Stimulated activated CD8-positive, alpha-beta memory T cell treated with anti-CD3 and anti-CD28 coated beads, Interleukin-4, amount 100 ng/mL, for 4 hours (primary cell): ENCODE measurements at places on chromosomes 2 and 18.

DNA sequence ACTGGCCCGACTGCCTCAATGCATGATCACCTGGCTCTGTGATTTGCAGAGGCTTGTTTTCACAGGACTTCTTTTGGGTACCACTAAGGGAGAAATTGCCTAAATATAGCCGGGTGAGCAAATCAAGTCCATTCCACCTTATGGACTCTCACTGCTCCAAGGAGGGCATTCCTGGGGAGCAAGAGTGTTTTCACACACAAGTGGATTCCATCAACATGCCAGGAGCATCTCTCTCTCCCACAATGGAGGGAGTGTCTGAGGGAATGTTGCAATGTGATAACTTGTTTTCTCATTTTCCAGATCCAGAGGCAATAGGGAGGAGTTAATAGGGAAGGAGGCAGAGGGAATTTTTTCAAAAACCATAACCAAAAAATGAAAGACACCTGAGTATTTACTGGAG, 250.7 kb downstream of the SATB2 start:
- DNase-seq, result no peak

DNA sequence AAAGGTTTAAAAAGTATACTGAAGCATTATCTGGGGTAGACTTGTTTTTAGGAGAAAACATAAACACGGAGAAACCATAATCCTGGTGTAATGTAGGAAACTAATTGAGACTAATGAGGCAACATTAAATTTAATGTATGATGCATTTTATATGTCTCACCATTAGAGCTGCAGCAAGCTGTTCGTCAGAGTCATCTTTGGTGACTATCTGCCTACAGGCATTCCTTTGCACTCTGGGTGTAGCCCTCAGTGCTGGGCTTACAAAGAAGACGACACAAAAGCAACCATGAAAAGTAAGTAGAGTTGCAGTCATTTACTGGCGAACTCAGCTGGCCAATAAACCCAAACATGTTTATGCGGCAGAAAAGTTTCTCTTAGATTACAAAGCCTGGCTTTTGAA, 415.3 kb upstream of the ZEB2 start:
- no peak for DNase-seq

DNA sequence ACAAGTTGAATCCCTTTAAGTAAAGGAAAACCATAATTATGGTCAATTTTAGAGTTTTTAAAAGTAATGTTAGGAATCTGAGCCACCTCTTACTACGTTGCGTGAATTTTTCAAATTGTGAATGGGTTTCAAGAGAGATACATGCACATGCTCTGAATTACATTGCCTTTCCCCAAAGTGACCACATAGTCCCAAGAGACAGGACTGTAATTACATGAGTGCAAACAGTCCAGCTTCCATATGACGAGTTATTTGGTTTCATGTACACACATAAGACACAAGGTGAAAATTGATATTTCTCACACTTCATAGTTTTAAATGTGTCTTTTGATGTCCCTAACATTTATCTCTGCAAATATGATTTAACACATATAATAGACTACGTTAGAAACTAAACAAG, 850.8 kb downstream of the LRP1B start:
- DNase-seq, result no peak

DNA sequence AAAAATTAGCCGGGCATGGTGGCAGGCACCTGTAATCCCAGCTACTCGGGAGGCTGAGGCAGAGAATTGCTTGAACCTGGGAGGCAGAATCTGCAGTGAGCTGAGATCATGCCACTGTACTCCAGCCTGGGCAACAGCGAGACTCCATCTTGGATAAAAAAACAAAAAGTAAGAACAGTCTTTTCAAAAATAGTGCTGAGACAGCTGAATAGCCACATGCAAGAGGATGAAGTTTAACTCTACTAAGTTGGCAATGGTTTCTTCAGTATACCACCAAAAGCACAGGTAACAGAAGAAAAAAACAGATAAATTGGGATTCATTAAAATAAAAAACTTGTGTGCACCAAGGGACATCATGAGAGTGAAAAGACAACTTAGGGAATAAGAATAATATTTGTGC, 112.4 kb downstream of the HS6ST1 start:
- no peak for DNase-seq

DNA sequence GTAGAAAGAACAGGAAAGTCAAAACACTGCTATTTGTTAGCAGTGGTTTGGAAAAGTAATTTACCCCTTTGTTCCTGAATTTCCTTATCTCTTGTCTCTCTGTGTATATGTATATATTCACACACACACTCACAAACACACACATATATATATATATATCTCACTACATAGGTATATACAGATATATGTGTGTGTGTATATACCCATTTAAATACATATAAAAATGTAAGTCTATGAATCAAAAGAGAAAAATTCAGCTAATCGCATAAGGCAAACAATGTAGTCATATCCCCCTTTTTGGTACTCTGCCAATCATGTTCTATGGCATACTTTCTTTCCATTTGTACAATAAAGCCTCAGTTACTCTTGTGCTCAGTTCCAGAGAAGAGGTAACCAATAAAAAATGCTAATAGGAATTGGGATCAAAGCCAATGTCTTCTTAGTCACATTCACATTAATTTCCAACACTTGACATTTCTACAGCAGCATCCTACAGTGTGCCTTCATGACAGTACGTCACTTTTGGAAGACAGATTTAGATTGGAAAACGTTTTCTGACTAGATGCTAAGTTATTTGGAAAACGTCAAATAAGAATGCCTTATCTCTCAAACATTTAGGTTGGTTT, 94.6 kb downstream of the MC4R start:
- DNase-seq, result no peak

- no peak for DNase-seq
Observed at GRCh38 chr2:21038403-21039073, 5.3 kb downstream of the APOB start.

DNA sequence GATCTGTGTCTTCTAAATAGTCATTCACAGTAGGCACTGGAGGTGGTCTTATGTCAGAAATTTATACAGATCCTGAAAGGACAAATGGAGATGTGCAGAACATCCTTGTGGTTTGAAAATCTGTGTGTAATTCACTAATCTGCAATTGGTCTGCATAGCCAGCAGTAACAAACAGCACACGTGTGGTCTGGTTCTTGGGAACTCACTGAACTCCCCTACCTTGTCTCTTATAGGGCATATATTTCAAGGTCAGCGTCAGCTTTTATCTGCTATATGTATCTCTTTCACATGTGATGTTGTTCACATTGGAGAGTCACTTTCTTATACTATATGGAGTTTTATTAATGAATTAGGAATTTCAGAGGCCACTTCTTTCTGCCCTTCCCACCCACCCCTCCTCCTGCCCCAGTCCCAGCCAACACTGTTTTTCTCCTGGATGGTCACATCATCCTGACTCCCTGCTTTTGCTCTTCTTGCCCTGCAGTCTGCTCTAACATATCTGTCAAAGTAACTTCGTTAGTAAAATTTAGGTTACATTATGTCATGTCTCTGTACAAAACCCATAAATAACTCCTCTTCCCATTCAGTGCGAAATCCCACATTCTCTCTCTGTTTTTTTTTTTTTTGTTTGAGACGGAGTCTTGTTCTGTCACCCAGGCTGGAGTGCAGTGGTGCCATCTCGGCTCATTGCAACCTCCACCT, 35.4 kb upstream of the CABYR start:
- DNase-seq, result no peak

DNA sequence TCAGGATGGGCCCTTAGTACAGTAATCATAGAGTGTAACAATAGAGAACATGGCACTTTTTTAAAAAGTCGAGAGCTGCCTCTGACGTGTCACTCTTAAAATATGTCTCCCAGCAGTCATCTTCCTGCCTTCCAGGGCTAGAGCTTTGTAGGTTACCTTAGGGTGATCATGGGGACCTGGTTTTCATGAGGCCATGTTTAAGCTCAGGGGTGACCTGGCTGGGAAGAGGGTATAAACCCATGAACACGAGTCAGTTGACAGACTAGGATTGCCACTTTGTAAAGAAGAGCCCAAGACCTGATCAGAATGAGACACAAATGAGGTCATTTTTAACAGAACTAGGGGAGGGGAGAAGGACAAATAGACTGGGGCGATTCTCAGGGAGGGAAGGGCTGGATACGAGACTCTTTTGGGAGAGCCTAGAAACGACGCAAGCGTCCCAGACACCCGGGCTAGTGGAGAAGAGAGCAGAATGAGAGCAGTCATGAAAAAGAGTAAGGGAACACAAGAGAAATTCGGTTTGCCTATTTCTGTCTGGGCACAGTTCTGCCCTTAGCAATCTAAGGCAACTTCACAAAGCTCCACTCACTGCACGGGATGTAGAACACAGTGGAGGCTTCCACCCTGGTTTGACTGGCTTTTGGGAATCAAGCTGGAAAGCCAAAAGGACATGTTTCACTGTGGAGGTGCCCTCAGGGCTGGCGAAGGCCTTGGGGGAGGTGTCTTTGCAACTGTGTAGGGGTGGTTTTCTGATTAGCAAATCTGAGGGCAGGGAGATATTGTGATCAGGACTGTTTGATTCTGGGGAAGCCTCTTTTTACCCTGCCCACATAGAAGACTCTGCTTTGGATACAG, 1.8 kb upstream of the RAB31 start:
- DNase-seq, result no peak

- no peak for DNase-seq
Observed at GRCh38 chr18:74878267-74878666, 280.6 kb downstream of the ZNF407 start.

DNA sequence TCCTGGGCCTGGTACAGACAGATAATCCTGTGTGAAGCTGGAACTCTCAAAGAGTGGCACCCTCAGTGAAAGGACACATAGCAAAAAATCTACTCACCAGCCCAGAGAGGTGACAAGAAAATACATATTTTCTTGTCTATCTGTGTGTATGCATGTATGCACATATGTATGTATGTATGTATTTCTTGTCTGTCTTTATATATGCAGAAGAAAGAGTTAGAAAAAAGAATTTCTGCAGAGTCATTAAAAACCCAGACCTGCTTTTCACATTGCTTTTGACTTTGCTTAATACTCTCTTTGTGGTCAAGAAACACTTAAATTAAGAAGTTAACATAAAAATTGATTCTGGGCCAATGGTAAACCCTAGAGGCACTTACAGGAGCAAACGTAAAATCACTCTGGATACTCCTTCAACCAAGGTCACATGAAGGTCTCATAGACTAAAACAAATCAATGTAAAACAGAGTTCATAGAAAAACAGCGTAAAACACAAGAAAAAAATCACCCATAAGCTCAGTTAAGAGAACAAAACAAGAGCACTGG, 16.5 kb upstream of the AAK1 start:
- DNase-seq, result no peak

DNA sequence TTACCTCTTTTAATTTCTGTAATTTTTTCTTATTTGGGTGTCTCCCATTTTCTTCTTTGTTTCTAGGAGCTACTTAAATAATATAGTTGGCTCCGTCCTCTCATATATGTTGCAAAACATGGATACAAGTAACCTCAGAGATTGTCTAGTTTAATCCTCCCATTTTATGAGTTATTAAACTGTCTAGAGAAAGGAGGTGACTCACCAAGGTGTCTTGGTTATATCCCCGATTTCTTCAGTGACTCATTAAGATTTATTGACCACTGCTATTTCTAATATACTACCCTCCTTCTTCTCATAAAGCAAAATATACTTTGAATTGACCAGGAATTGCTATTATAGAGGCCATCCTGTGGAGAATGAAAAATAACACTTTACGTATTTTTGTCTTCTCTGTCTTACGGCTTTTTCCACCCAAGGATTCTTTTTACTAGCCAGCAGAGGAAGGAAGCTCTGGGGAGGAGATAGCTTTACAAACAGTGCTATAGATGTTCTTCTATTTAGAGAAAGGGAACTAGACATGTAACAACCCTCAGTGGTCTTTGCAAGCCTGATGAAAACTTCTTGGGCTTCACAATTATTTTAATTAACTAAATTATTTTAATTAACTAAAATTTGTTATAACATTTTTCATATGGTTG, 300.4 kb upstream of the TNP1 start:
- DNase-seq, result no peak

- no peak for DNase-seq
Observed at GRCh38 chr18:13394801-13395200, 176.2 kb downstream of the LDLRAD4 start.

DNA sequence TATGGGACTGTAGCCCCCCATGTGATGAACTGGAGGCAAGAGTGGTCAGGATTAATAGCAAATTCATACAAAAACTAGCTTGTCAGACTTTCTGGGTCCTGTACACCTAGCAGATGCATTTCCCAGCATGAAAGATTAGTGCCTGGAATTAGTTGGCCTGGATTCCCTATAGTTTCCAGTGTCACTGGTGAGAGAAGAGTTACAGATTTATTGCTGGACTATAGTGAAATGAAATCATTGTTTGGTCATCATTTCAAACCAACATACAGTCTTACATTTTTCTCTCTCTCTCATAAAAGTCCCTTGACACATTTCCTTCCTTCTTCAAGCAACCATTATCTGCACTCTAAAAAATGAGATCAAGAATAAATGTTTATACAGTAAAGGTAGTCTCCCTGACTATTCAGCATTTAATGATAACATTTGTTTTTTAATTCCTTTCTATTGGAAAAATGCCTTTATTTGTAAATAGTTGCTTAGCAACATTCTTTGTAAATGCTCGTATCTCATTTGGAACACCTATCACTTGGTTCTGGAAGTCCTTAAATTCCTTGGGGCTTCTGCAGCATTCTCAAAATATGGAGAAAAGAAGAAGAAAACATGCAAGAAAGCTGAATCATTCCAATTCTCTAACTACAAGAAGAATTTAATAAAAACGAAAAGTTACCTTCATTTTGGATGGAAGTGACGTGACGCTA, 144.4 kb downstream of the MREG start:
- DNase-seq, result no peak

DNA sequence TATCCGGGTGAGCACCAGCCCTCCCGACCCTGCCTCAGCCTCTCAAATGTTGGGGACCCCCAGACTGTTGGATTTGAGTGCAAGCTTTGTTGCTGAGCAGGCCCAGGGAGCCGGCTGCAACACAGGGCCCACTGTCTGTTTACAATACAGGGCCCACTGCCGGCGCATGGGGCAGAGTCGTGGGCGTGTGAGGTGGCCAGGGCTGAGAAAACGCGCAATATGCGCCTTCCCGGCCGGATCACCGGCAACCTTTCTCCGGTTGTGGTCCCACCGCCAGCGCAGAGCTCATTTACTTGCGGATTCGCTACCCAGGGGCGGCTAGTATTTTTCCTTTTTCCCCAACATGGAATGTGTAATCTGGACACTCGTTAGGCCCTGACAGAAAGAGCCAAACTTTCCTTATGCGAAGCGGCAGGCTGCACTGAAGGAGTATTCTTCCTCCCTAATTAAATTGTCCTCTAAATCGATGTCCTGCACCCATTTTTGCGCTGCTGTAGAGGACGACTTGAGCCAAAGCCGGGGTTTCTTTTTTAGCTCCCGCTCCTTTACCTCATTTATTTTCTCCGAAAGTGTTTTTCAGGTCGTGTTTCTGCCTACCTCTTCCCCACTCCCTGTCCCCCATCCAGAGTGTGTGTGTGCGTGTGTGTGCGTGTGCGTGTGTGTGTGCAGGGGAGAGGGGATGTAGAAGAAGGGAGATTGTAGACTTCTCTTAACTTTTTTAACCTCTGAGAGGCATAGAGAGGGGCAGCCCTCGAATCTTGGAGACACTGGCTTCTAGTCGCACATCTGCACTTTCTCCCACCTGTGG, 2.7 kb downstream of the OTX1 start:
- DNase-seq, result no peak

GRCh38 chr2:34242763-34243123, 643.6 kb upstream of the FAM98A start:
- DNase-seq, result no peak

GRCh38 chr2:55014962-55015939, 35.0 kb downstream of the RTN4 start:
- no peak for DNase-seq
